ENCODE measurements at places on chromosomes 16 and 17. TPM values are rescaled to one million over a fixed set of nuclear protein-coding genes. Genes with fewer than 3 reads are reported as not detected.

The FN3KRP gene
- total RNA-seq: 43.4 TPM

DNA sequence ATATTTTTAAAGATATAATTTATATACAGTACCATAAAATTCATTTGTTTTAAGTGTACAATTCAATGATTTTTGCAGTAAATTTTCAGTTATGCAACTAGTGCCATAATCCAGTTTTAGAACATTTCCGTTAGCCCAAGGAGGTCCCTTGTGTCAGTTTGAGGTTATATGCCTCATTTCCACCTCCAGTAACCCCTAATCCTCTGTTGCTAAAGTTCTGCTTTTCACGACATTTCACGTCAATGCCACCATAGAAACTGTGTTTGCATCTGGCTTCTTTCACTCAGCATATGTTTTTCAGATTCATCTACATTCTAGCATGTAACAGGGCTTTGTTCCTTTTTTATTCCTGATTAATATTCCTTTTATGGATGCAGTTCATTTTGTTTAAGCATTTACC lies 42.4 kb upstream of the NUDT7 start:
- DNase-seq: no peak

DNA sequence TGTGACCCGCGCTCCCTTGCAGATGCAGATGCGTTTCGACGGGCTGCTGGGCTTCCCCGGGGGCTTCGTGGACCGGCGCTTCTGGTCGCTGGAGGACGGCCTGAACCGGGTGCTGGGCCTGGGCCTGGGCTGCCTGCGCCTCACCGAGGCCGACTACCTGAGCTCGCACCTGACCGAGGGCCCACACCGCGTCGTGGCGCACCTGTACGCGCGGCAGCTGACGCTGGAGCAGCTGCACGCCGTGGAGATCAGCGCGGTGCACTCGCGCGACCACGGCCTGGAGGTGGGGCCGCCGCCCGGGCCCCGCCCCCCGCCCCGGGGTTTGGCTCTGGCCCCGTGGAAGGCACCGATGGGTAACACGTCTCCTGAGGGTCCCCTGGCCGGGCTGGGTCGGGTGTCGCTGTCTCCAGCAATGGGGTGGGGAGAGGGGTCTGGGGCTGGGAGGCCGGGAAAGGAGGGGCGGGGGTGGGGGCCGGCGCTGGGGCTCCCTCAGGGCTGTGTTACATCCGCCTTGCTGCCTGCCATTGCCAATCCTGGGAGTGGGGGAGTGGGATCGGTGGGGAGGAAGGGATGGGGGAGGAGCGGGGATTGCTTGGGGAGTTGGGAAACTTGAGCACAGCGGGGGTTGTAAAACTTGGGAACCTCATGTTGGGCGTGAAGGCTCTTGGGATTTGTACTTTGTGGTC lies 737 bp downstream of the NUDT16L1 start:
- peak; percentile 85 for DNase-seq

DNA sequence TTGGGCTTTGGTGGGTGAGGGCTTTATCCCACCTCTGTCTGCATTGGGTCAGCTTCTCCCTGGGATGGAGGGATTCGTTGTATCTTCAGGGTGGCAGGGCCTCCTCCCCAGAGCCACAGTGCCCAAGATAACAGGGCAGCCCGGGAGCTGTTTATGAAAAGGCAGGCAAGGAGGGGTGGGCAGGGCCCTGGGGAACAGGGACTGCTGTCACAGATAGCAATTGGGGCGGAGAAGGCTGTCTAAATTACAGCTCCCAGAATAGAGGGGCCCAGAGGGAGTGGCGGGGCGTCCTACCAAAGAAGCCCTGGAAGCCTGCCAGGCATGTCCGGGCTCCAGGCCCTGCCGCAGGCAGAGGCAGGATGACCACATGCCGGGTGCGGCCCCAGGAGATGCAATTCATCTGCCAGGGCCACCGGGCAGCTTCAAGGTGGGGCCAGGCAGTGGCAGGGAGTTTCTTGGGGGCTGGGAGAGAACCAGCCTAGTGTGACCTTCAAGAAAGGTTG lies 18.8 kb upstream of the PHOSPHO1 start:
- no peak for DNase-seq

The PIK3R6 gene
- 4.5 TPM for total RNA-seq

The CDC6 gene
- total RNA-seq: 142 TPM

GRCh38 chr16:17468611-17469010 lies 2.1 kb downstream of the XYLT1 start:
- no peak for DNase-seq

- no peak for DNase-seq
Measured at GRCh38 chr17:72102366-72102765, 18.5 kb upstream of the SOX9 start.

GRCh38 chr17:29141514-29141876 lies 38.7 kb downstream of the MYO18A start:
- peak; percentile 71 for DNase-seq

DNA sequence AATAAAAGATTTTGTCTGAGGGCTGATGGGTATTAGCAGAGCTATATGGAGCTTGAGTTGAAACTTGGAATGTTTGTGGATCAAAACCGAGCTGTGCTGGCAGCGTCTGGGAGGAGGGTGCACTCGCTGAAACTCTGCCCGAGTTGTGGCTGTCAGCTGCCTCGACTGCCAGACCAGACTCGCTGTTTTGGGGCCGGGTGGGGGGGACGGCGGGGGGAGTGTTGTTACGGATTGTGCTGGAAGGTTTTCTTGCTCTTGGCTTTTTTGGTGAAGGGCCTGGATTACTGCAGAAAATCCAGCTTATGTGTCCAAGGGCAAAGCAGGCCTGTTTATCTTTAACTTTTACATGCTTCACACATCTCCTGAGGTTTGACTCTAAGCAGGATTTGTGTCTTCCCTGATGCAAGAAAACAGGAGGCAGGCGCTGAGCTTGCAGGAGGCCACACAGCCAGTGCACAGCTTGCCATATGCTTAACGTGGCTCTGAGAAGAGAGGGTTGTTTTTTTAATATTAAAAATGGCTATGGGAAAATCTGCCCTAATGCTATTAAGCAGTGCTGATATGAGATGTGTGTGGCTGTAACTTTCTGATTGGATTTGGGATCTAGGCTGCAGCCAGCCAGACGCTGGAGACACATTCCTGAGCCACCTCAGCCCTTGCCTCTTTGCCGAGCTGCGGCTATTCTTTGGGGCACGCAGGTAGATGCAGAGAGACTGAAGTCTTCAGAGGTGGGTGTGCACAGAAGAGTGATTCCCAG lies 20.5 kb upstream of the RPTOR start:
- no peak for DNase-seq

- peak; percentile 72 for DNase-seq
Measured at GRCh38 chr16:67703626-67704025, 15.5 kb downstream of the GFOD2 start.

The FADS6 gene
- total RNA-seq: not detected

DNA sequence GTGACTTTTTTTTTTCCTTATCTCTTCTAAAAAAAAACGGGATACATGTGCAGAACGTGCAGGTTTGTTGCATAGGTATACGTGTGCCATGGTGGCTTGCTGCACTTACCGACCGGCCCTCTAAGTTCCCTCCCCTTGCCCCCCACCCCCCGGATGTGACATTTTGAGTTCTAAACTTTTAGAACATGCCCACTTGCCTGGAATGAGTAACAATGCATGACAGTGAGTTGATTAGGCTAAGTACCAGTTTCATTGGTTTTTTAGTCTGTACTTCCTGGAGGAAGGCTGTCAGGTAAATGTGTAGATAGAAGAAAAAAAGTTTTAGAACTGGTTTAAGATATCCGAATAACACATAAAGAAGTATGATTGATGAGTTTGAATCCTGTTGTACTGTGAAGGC lies 4.0 kb downstream of the BPTF start:
- peak; percentile 70 for DNase-seq

The AGRP gene
- total RNA-seq: not detected

DNA sequence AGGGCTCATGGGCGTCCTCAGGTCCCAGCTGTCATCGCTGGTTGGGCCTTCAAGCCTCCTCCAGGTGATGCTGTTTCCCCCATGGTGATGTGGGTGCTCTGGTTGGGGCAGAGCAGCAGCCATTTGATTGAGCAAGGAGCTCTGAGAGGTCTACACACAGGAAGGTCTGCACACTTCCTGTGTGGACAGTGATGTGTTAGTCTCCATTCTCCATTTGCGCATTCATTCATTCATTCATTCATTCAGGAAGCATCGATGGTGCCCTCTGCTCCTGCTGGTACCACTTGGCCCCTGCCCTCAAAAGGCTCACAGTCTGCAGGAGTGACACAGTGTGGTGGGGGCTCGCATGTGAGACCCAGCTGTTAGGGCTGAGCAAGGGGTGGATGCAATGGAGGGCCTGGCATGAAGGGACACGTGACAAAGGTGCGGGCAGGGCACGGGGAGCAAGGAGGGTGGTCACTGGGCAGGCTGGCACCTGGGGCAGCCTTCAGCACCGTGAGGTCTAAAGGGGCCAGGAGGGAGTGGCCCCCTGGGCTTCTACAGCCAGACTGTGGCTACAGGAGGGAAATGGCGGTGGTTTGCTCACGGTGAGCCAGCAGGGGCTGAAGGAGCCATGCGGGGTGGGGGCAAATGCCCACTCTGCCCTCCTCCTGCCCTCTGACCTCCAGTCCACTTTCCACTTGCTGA lies 1.5 kb downstream of the ADGRG3 start:
- no peak for DNase-seq

DNA sequence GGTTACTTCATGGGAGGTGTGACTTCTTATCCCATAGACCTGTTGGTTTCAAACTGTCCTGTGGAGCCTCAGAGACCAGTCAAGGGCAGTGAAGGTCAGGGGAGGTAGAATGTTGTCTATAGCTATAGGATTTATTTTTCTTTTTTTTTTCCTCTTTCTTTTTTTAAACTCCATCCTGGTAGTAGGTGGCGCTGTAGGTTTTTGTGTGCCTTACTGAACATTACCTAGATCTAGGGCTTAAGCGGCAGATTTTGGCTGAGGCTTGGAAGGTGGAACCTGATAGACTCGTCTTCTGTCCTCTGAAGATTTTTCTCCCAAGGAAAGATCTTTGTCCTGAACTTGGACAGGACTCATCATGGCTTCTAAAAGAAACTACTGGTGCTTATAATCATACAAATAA lies 8.2 kb upstream of the LASP1NB start:
- no peak for DNase-seq

GRCh38 chr17:74140282-74140681 lies 63.2 kb upstream of the RPL38 start:
- DNase-seq: no peak

The C16orf46 gene
- total RNA-seq: 0.54 TPM

DNA sequence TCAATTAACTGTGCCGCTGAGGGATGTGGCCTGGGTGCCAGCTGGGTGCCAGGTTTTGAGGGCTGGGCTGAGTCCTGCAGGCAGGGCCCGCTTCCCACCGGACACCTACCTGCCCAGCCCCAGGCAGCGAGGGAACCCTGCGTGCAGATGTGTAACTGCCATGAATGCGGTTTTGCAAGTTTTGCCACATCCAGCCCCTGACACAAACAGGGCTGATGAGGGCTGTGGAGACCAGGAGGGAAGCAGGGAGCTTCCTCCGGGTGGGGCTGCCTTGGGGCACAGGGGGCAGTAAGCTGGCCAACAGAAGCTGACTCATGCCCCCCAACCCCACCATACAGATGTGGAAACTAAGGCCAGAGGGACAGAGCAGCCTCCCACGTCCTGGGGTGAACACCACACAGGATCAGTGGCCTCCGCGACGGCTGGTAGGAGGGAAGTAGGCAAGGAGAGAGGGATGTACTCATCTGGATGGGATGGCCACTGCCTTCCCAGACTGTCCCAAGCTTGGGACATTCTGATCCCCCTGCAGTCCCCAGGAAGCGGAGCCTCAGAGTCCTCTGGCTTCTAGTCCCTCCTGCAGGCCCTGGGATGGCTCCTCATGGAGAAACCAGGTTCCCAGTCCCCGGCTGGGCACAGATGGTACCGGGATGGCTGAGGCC lies 1.6 kb downstream of the UBALD1 start:
- no peak for DNase-seq

The DEXI gene
- total RNA-seq: 38.0 TPM

DNA sequence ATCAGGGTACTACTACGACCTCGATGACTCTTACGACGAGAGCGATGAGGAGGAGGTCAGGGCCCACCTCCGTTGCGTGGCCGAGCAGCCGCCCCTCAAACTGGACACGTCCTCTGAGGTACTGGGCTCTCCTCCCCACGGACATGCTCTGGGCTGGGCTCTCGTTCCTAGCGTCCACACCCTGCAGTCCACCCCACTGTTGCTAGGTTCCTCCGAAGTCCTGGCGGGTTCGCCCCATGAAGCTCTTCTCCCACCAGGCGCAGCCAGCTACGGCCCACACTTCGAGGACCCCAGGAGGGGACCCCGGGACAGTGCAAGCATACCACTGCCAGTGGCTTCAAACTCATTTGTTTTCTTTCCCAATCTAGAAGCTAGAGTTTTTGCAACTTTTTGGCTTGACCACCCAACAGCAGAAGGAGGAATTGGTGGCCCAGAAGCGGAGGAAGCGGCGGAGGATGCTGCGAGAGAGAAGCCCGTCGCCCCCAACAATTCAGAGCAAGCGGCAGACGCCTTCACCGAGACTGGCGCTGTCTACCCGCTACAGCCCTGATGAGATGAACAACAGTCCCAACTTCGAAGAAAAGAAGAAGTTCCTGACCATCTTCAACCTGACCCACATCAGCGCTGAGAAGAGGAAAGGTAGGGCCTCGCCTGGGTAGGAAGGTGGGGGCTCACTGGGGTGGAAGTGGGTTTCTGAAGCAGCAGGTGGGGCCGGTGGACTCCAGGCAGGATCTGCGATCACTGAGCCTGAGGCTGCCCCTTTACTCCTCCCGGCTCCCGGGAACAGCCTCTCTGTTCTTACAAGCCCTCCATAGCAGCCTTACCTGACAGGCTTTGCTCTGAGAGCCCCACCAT lies 25.6 kb downstream of the GINS2 start:
- no peak for DNase-seq

The MT1F gene
- total RNA-seq: 4.2 TPM

The HLF gene
- total RNA-seq: 1.3 TPM

DNA sequence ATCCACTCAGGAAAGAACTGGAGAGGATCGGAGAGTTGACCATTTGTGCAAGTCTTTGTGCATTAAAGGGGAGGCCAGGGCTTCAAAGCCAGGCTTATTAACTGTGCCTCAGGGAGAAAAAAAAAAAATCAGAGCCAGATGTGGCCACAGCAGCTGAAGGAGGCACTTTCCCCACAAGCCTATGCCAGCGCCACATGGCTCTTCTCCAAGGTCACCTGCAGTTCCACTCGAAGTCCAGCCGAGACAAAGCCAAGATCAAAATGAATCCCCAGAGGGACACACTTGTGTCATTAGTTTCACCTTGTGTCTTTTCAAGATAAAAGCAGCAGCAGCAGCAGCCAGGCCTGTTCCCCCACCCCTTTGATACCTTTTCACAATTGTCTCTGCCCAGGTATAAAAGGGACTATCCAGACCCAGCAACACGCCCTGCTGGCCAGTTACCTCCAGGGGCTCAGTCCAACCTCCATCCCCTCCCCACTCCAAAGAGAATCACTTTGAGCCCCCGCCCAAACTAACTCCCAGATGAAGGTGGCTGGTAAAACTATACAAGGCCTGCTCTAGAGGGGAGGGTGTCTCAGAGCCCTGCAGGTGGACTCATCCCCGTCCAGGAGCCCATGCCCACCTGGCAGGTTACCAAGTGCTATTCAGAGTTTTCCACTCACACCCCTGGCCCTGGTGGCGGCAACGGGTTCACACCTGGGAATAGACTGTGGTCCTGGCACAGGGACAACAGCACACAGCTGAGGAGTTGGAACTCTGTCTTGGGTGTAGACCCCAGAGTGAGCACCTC lies 29.2 kb downstream of the AXIN2 start:
- no peak for DNase-seq
